Large intestine (tissue), 12 donors: ENCODE measurements at places on chromosomes 6 and 20. TPM values are rescaled to one million over a fixed set of nuclear protein-coding genes. Genes with fewer than 3 reads are reported as not detected.

DNA sequence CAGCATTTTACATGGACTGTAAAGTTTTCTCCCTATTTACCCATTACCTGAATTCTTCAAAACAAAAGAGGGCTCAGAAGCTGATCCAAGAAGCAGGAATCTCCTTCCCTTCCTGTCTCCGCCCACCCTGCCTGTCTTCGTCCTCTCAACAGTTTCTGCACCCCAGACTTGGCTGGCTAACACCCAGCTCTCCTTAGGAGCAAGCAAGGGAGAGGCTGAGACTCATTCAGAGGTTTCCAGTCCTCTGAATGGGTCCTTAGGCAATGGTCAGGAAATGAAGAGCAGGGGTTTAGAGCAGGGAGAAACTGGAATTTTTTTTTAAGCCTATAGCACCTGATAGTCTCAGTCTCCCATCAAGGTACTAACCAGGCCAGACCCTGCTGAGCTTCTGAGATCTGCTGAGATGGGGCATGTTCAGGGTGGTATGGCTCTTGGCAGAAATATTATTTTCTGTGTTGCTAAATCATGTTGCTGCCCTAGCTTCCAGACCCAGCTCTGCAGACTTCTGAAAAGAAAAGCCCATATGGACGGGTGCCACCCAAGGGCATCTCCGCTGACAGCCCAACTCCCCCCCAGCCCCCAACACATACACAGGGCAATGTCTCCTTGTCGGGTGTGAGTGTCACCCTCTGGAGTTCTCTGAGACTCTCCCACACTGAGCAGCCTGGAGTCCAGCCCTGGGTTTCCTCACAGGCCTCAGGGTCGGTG is 74.6 kb upstream of the CD93 start:
- DNase-seq = no peak

GRCh38 chr6:5388326-5388725 is 127.0 kb downstream of the FARS2 start:
- DNase-seq = no peak

GRCh38 chr20:42531508-42531961 is 658.2 kb downstream of the PTPRT start:
- DNase-seq = no peak

DNA sequence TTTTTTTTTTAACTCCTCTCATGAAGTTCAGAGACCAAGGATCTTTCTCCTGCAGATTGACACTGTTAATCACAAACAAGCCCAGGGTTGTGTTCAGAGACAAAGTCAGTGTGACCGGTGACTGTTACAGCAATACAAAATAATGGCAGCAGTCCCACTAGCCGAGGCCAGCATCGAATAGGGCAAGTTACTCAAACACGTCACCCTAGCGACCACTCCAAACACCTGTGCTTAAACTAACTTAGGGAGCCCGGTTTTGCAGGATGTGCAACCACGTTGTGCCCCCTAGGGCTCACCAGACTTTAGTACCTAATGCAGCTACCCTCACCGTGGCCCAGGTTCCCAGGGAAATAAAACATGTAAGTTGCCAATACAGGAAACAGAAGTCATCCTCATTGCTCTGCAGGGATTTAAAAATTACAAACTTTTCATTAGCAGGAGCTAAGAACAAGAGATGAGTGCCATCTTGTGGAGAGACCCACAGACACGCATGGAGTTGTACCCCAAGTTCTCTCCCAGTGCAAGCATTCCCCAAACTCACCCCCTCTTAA is 38.1 kb downstream of the FAM50B start:
- no peak for DNase-seq

GRCh38 chr20:46195264-46196036 is 77.3 kb downstream of the CD40 start:
- no peak for DNase-seq

GRCh38 chr20:54255157-54255556 is 47.3 kb downstream of the PFDN4 start:
- DNase-seq = no peak

- DNase-seq = no peak
Measured at GRCh38 chr6:33609528-33609927, 11.6 kb upstream of the ITPR3 start.

DNA sequence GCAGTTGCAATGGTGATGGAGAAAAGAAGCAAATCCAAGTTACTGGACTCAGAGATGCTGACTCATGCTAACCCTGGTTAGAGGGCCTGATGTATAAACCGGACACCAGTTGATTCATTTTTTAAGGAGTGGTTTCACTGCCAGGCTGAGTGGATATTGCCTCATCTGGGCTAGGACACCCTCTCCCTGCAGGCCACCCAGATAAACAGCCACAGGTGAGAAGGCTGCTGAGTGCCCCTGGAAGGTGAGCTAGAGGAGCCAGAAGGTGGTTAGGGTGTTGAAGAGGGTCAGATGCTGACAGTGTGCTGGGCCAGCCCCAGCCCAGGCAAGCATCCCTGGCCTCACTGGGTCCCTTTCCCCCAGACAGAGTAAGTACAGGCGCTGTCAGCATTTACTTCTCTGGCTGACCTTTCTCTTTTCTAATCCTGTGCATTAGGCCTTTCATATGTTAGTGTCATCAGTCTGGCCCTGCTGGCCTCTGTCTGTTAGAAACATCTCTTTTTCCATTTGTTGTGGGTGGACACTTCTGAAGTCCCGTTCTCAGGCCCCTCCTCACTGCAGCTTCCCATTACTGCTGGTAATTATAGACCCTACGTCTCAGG is 13.5 kb downstream of the EPB41L1 start:
- no peak for DNase-seq

DNA sequence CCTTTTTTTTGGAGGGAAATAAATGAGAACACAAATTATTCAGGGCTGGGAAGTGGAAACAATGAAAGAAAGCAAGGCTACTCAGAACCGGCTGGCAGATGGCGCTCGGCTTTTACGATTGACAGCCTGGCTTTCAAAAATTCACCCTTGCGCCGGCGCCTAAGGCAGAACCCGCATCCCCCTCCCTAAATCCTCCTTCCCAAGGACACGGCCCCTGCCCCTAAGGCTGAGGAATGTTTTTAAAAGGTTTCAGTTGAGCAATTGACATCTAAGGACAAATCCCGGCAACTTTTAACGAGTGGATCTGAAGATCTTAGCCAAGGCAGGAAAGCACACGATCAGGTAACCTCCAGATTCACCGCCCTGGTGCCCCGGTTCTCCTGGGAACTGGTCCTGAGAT is 16.3 kb downstream of the GNAS start:
- DNase-seq = no peak

GRCh38 chr6:2876210-2877056 is 26.7 kb downstream of the SERPINB9 start:
- DNase-seq = peak; percentile 80

GRCh38 chr20:11867291-11867919 is 50.3 kb upstream of the BTBD3 start:
- DNase-seq = no peak

DNA sequence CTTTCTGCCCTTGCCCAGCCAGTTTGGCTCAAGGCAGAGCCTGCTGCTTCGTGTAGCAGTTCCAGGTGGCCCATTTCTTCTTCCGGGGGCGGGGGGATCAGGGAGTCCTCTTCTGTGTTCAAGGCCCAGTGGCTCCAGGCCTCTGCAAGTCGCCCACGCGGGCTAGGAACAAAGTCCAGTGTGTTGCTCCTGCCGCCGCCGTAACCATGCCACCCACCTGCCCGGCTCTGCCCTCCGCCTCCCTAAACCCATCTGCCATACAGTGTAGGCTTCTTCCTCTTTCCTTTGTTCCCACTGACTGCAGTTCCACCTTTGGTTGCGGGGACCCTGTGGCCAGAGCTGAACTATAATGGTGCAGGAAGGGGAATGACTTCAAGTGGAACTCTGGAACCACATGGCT is 43.9 kb upstream of the SRF start:
- no peak for DNase-seq

DNA sequence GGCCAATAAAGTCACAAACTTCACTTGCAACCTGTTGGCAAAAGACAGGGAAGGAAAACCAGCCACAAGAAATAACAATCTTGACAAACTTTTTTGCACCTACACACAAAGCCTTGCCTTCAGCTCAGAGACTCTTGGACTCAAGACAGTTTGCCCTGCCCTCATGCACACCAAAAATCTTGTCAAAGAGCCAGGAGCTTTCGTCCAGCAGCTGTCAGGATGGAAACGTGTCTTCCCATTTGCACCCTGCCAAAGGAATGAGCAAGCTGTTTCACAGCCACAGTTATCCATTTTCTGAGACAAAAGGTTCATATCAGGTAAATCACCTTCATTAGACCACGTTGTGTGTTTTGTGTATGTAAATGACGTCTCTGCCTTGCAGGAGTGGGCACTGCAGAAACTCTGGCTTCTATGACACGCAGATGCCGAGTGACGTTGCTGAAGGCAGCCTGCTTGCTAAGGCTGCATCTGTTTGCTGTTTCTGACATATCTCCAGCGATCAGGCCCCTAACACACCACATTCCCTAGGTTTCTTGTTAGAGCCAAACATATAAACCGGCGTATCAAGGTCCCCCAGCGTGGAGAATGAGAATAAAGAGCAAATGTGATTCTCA is 193.4 kb downstream of the SYNDIG1 start:
- DNase-seq = no peak

DNA sequence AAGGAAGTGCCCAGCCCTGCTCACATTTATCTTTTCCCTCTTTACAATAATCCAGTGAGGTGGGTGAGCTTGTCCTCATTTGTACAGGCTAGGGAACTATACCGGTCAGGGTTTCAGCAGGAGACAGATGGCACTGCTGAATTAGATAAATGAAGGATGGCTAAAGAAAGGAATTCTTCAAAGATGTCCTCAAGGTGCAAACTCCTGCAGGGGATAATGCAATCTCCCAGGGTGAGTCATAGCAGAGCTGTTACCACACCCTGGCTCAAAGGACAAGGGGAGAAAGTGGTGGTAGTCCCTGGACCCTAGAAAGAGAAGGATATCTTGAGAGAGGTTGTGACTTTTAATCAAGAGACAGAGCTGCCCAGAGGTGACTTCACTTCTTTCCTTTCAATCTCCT is 66.7 kb downstream of the RFPL4B start:
- no peak for DNase-seq

DNA sequence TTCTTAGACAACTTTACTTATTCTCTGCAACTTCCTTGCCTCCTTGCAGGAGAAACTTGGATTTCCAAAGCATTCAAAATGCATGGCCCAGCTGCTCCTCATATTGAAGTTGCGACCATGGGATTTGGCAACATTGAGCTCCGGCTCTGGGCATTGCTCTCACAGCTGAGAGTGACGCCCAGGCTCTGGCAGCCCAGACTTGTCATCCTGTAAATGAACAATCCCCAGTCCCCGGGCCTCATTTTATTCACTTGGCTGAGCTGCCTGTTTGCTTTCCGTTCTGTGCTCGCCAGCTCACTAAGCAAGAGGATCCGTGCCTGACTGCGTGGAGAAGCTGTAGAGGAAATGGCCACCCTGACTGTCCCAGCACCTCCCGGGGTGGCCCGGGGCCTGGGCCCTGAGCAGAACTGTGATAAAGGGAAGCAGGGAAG is 119.5 kb upstream of the CD93 start:
- peak; percentile 19 for DNase-seq

DNA sequence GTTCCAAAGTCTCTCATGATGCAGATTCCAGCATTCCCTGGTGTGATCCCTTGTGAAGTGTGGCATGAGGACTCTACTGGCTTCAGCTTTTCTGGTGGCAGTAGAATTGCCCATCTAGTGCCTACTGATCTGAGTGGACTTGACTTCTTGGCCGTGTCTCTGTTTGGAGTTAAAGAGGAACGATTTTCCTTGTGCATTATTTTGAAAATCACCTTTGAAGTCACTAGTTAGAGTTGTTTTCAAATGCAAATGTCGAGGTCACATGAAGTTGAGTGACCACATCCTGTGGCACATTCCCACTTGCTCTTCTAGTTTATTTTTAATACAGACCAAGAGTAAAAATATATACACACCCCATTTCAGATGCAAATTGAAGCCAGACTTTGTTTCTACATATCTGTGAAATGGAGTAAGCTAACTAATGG is 270.7 kb upstream of the TAB2 start:
- no peak for DNase-seq

DNA sequence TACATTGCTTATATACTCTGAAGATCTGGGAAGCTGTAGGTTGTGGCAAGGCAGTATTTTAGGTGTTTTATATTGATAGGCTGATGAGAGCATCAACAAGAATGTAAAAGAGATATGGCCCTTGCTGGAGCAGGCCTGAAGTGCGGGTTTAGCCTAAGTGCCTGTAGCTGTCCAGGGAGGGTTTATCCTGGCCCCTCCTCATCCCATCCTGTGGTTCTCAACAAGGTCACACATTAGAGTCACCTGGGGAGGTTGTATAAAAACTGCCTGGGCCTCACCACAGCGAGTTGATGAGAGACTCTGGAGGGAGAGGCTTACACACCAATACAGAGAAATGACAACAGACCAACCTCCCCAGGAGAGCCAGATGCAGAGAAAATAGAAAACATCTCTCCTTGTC is 48.4 kb downstream of the LYRM2 start:
- no peak for DNase-seq

- DNase-seq = no peak
Measured at GRCh38 chr6:36000451-36000850, 24.0 kb downstream of the SLC26A8 start.

DNA sequence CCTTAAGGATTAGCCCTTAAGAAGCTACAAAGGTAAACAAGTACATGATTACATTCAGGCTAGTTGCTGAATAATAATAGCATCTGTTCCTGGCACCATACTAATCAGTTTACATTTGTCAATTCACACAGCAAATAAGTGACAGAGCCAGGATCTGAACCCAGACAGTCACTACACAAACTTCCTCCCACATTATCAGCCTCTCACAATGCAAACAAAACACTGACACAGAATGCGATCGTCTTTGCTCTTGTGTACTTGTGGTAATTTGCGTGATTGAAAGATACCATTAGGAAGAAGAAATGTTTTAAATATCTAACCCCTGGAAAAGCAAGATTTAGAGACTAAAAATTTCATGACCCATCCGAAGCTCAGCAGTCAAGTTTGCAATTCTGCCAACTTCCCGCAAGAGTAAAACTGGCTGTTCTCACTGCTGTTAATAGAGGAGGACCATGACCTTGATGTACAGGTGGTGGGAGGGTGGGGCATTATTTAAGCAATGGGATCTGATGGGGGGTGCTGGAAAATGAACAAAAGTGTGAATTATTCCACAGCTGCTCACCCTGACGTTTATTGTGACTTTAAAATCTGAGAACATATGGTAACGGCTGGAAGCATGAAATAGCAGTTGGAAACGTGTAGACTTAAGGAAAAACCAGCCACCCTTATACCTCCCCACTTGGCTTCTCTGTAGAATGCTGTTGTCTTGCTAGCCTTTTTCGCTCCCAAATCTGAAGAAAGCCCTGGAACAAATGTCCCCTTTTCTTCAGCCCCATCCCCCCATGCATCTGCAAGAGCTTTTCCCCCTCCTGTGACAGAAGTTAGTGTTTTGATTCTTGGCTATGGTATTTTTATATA is 95.3 kb upstream of the ARMC2 start:
- DNase-seq = no peak

GRCh38 chr20:22462975-22463914 is 121.1 kb downstream of the FOXA2 start:
- DNase-seq = no peak

The RIPPLY2 gene
- polyA plus RNA-seq = 0.88 TPM

The COL12A1 gene
- polyA plus RNA-seq = 90.9 TPM

The SIGLEC1 gene
- 4.3 TPM for polyA plus RNA-seq

The PRSS35 gene
- 9.0 TPM for polyA plus RNA-seq

The KCNK16 gene
- polyA plus RNA-seq = 8.1 TPM

The RSPO4 gene
- 0.28 TPM for polyA plus RNA-seq

The C20orf144 gene
- 0.34 TPM for polyA plus RNA-seq

The JPH2 gene
- 15.6 TPM for polyA plus RNA-seq
